ENCODE measurements at places on chromosomes 4 and X.
A peak's percentile ranks its signal among the peaks of the same experiment; 100 is the strongest.

GRCh38 chrX:110403441-110404238 is 45.0 kb downstream of the RTL9 start:
- no peak for DNase-seq

DNA sequence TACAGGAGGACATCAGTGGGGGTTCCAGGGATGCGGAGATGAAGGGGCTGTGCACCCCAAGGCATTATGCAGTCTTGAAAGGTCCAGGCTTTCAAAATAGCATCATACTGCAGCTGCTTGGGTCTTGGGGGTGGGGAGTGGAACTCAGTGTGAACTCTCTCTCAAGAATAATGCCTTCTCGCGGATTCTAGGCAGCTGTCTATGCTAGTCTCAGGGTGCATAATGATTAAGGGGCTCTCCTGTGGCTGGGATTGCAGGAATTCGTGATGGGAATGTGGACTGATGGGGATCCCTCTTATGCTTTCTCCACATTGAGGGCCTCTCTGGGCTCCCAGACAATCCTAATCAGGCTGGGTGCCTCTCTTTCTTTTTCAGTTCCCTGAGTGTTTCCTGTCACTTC is 172.2 kb upstream of the ARHGAP24 start:
- DNase-seq: peak; percentile 34

GRCh38 chr4:142282870-142283431 is 563.1 kb downstream of the INPP4B start:
- peak; percentile 58 for DNase-seq

DNA sequence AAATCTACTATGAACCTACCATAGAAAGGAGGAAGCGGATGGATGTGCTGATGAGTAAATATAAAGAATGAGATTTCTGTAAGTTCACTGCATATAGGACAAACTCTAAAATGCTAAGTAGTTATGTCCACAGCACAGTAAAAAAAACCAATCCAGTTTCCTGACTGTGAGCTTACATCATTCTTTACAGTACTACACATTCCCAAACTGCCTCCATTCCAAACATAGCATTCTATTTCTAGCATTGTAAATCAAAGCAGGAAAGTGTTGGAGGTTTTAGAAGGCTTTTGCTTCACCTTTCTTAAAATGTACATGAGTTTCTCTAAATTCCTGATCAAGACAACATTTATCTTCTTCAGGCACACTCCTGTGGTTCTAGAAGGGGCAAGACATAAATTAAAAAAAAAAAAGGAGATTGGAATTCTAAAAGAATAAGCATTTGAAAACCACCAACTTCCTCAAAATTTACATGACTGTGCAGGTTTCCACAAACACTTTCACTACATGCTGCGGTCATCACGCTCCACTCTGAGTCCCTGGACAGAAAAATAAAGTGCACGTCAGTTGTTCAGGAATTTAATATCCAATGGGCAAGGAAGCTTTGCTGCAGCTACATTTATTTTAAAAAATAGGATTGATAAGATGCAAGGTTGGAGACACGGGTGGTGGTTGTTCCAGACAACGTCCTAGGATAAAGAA is 297.6 kb upstream of the STS start:
- DNase-seq: no peak

GRCh38 chrX:149322316-149322715 is 182.8 kb downstream of the IDS start:
- no peak for DNase-seq

- DNase-seq: peak; percentile 66
These were observed 57.3 kb upstream of the SHISA3 start for GRCh38 chr4:42339935-42340406.

DNA sequence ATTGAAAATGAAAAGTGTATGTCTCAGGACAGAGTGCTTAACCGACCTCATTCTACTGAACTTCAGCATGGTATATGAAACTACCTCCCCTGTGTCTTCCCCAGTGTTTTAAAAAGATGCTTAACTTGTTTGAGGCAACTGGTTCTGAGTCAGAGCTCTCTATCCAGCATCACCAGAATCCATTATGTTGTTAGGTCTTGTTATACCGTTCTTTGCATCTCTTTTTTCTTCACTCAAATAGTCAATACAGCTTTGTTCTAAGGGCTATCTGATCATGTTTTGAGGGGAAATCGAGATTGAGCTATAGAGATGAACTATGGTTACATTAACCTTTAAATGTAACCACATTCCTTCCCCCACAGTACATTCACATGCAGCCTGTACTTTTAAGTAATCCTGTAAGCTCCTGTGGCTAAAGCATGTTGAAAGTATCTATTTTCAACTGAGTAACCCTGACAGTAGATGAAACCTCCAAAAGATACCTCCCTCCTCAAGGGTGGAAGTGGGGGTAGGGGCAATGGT is 514.4 kb downstream of the RPA4 start:
- DNase-seq: no peak

DNA sequence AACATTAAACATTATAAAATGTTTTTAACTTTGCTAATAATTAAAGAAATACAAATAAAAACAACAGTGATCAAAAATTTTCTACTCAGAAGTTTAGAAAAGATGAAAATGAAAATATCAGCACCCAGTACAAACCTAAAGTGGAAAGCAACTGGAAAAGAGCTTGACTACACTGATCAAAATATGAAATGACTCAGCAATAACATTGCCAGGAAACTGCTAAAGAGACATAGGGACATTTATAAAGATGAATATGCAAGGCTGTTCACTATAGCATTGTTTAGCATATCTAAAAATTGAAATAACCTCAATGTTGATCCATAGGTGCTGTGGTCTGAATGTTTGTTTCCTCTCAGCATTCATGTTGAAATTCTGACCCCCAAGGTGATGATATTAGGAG is 88.5 kb upstream of the NOCT start:
- DNase-seq: no peak

- DNase-seq: no peak
These were observed 19.2 kb upstream of the ADRA2C start for GRCh38 chr4:3746701-3747580.

- DNase-seq: no peak
These were observed 22.8 kb downstream of the SMS start for GRCh38 chrX:21963269-21963668.

DNA sequence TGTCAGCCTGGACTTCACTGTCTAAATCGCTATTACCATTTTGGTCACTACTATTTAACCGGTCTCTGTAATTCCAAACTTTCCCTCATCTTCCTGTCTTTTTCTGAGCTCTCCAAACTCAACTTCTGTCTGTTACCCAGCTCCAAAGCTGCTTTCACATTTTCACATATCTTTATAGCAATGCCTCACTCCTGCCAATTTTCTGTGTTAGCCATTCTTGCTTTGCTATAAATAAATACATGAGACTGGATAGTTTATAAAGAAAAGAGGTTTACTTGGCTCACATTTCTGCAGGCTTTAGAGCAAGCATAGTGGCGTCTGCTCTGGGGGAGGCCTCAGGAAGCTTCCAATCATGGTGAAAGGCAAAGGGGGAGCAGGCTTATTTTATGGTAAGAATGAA is 368.3 kb upstream of the GNPDA2 start:
- DNase-seq: no peak

- no peak for DNase-seq
These were observed 124.5 kb downstream of the EFNB1 start for GRCh38 chrX:68953331-68953730.

DNA sequence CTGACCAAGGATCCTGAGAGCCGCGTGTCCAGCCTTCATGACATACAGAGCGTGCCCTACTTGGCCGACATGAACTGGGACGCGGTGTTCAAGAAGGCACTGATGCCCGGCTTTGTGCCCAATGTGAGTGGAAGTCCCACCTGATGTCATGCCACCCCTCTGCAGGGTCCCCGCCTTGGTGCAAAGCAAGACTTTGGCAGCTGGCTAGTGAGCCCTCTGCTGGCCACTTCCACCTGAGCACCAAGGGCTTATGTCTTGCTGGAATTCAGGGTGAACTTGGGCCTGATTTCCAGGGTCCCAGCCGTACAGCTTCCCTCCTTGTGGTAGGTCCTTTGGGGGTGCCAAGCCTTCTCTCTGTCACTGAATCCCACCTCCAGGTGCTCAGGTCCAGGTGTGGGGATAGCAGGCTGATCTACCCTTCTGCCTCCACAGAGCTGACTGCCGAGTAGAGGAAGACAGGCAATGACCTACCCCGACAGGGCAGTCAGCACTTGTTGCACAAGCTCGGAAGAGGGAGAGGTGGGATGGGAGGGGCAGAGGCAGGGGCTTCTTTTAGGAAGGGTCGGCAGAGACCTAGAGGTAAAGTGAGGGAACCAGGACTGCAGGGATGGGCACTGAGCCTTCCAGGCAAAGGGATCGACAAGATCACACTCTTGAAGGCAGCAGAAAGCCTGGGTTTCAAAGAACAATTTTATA is 248.1 kb downstream of the EVC2 start:
- peak; percentile 84 for DNase-seq

GRCh38 chr4:108502356-108502755 is 118.0 kb upstream of the RPL34 start:
- DNase-seq: no peak

DNA sequence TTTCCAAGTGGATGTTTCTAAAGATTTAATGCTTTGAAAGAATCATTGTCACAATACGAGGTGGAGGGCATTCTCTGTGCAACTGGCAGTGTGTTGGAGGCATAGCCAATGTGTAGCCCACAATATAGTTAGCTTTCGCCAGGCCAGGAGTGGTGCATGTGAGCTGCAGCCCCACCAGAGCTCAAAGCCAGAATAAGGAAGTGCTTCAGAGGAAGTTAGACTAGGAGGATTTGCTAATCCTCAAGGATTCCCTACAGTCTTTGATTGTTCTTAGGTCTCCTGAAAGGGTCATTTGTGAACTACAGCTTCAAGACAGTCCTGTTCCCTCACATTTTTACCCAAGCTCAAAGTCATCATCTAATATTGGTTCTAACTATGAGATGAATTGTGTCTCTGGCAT is 16.4 kb downstream of the TRPC5OS start:
- DNase-seq: no peak
